ENCODE measurements at places on chromosomes 7 and 10. TPM values are rescaled to one million over a fixed set of nuclear protein-coding genes. Genes with fewer than 3 reads are reported as not detected.

TMEM236 gene
- 0.50 TPM for polyA plus RNA-seq

DOCK1 gene
- polyA plus RNA-seq = 68.3 TPM

- no peak for DNase-seq
These were observed 93.0 kb upstream of the SP4 start for GRCh38 chr7:21334906-21335305.

- DNase-seq = no peak
These were observed 1.2 kb downstream of the CALML5 start for GRCh38 chr10:5497948-5498730.

DNA sequence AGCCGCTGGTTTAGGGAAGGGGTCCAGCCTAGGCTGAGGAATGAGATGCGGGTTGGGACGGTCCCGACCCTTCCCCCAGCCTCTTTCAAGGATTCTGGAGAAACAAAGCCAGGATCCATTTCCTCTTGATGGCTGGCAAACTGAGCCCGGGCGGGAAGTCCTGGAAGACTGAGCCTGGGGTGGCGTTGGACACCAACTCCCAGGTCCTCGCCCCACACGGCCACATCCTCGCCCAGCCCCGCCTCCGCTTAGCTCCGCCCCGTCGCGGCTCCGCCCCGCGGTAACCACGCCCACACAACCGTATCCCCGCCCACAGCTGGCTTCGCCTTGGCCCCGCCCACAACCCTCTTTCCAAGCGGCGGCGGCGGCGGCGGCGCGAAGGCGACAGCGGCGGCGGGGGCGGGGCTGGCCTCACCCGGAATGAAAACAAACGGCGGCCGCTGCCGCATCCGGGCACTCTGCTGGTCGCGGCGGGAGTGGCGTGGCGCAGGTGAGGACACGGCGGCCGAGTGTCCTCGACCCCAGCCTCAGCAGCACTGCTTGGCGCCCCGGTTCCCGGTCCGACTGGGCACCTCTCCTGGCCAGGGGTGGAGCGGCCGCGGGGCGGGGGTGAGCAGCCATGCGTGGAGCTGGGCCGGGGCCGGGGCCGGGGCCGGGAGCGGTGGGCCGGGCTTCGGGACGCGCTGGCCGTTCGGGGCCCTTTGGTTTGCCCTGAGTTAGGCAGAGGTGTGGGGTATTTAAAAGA is at the start of gene NUB1:
NUB1 (plus strand) TSS at position 456 of the 745 bp plus-strand sequence. CDS start 3,538 bp downstream, outside the sequence.
- peak; percentile 55 for DNase-seq

GRCh38 chr10:46318799-46319198 is 32.0 kb downstream of the ANTXRL start:
- no peak for DNase-seq

- no peak for DNase-seq
These were observed 228.3 kb downstream of the ADARB2 start for GRCh38 chr10:1509011-1509530.

Measured in left renal pelvis (tissue), 4 donors.